Neural progenitor cell (in vitro differentiated cells): ENCODE measurements at places on chromosomes 3 and 15.
A peak's percentile ranks its signal among the peaks of the same experiment; 100 is the strongest.

GRCh38 chr15:59171067-59171397 lies 35.6 kb upstream of the LDHAL6B start:
- DNase-seq, result no peak

GRCh38 chr3:134126153-134126552 lies 96.4 kb upstream of the SLCO2A1 start:
- no peak for DNase-seq

DNA sequence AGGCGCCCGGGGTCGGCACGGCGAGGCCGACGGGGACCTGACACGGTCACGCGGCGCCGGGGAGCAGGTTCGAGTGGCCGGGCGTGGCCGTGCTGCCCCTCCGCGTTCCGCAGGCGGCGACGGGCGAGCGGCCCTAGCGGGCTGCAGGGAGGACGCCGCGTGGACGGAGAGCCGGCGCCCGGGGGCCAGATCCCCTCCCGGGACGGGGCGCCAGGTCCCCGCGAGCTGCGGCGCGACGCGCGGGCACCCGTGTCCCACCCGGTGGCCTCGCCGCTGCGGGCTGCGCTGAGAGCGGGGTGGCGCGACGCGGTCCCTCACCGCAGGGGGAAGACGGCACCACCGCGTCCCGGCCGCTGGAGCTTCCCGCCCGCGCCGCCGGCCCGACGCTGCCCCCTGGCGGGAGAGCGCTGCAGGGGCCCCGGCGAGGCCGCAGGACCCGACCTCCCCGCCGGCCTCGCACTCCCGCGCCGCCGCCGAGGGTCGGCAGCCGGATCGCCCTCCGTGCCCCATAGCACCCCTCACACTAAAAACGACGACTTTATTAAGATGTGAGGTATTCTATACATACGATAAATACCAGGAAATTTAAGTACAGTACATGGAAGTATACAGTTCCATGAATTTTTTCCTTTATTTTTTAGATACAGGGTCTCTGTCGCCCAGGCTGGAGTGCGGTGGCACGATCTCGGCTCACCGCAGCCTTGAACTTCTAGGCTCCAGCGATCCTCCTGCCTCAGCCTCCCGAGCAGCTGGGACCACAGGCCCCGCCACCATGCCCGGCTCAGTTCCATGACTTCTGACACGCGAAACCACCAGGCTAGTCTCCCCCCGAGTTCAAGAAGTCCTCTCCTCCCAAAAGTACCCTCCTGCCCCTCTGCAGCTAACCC lies 1.3 kb upstream of the PIGZ start:
- peak; percentile 86 for DNase-seq

DNA sequence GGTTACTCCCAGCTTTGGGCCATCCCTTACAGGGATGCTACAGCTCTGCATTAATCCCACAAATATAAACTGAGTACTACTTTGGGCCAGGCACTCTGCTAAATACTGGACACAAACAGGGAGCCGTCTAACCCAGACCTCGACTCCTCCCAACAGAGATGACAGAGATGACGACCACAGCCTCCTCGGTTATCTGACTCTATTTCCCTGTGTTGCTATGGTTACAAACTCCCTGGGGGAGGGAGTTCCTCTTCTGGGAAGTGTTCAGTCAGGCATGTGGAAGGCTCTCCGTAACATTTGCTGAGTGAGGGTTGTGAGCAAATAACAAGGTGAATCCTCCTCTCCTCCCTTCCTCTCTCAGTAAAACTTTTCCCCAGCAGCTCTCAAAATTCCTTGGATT lies 6.7 kb upstream of the CMTM7 start:
- peak; percentile 68 for DNase-seq

DNA sequence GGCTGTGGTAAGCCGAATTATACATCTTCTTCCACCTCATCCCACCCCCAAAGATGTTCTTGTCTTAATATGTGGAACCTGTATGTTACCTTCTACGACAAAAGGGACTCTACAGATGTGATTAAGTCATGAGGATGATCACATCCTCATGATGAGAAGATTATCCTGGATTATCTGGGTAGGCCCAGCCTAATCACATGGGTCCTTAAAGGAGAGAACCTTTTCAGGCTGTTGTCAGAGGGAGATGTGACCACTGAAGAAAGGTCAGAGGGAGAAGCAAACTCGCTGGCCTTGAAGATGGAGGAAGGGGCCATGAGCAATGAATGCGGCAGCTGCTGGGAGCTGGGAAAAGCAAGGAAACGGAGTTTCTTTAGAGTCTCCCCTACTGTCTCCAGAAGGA lies 12.9 kb upstream of the SCG3 start:
- DNase-seq, result no peak

- DNase-seq, result peak; percentile 51
These were observed 184.2 kb upstream of the PDZRN3 start for GRCh38 chr3:73808862-73809509.

- no peak for DNase-seq
These were observed 197.5 kb downstream of the EPHB1 start for GRCh38 chr3:134992586-134992985.

GRCh38 chr3:127754411-127755304 lies 67.7 kb downstream of the MGLL start:
- DNase-seq, result no peak

- no peak for DNase-seq
These were observed 125.2 kb upstream of the PROK2 start for GRCh38 chr3:71910108-71910507.

GRCh38 chr3:4060064-4060463 lies 243.1 kb upstream of the SETMAR start:
- DNase-seq, result peak; percentile 43

DNA sequence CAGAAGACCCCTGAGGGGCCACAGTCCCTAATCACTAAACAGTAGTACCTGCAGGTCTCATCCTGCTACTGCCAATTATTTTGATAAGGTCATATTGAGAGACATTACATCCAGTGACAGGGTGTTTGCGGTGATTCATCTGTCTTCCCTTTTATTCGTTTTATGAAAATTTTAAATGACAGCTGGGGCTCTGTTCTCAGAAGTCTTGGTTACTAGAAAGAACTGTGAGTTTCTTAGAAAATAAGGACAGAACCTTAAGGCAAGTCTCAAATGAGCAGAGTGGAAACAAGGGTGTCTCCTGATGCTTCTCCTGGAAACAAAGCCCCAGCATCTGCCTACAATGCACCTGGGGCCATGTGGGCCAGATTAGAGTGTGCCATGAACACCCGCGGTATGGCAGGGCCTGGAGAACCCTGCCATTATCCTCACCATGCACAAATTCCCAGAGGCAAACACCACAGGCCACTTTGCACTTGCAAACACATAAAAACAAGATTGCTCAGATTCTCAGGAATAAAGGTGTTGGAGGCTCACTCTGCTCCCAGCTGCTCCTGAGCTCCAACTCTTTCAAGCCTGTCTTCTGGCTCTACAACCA lies 66.3 kb upstream of the IQSEC1 start:
- no peak for DNase-seq

DNA sequence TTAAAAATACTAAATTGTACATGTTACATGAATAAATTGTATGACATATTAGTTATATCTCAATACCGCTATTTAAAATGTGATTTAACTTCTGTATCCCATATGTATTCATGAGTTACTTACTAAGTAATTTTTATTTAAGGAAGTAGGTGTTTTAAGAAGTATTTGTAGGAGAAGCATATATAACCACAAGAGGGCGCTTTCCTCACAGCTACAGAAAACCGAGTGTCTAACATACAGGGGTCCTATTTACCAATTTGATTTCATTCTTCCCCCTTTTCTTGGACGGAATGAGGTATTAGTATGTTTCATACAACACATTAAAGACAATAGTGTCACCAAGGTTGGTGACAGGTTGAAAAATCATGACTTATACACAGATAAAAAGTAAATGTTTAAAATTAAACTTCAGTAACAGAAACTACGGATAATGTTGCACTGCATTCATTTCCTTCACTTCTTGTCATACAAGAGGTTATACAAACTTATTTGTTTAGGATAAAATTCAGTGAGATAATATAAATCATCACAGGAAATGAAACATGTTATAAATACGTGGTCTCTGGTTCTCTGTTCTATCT lies 253.6 kb downstream of the MAGI1 start:
- DNase-seq, result peak; percentile 72

- peak; percentile 24 for DNase-seq
These were observed 29.6 kb upstream of the ADAMTS7 start for GRCh38 chr15:78840661-78841375.

- DNase-seq, result peak; percentile 75
These were observed 7.7 kb downstream of the CCR5 start for GRCh38 chr3:46378426-46378942.

DNA sequence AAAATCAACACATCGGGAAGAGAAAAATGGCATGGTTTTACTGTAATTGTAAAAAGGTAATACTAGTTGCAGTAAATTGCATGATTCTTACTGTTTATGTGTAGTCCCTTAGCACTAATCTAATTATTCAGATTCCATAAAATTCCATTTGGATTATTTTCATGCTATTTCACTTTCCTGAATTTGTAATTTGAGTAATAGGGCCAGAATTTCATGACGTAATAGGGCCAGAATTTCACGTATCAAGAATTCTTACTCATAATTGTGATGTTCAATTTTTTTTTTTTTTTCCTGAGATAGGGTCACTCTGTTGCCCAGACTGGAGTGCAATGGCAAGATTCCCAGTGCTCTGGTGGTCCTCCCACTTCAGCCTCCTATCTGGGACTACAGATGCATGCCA lies 2.9 kb upstream of the U2SURP start:
- DNase-seq, result no peak

DNA sequence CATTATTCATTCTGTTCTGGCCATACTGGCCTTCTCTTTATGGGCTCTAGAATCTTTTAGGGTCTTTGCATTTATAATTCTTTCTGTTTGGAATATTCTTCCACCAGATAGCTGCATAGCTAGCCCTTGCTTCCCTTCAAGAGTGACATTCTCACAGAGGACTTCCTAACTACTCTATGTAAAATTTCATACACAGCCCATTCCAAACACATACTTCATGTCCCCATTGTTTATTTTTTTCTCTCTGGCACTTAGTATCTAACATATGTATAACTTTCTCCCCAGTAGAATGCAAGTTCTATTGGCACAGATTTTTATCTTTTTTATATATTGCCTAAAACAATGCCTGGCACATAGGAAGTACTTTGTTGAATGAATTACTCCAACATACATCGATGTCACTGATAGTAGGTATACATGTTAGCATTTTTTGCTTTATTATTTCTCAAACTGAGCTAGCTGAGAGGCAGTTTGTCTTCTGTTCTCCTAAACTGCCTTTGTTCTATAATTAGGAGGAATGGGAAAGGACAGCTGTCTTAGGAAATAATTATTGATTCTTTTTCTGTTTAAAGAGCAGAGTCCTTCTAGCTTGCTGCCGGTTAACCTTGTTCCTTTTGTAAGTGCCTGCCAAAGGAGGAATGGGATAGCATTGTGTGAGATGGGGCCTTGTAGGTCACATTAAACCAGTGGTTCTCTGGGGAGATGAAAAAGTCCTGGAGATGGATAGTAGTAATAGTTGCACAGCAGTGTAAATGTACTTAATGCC lies 7.9 kb downstream of the FAM162A start:
- DNase-seq, result no peak

GRCh38 chr3:183519891-183520290 lies 35.6 kb downstream of the KLHL6 start:
- no peak for DNase-seq

DNA sequence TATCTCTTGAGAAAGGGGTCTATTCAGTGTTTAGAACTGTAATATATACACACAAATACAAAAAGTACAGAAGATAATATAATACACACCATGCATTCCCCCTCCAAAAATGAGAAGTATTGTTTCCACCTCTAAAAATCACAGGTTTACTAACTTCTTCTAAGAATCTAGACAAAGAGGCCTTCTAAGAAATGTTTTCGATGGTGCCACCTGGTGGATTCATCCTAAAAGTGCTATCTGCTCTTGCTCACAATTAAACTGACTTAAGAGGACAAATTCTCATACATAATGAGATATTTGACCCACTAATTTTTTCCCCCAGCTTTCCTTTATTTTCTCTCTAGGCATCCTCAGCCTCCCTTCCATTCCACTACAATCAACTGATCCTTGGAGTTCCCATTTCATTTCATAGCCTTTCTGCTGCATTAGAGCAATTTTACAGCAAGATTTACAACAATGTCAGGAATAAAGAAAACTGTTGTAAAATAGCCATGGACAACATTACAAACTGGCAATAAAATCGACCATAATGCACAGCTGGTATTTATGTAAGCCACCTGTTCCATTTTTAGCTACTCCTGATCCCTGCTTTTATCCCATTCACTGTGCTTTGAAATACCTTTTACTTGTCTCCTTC lies 124.6 kb downstream of the ARRDC4 start:
- DNase-seq, result peak; percentile 70

- no peak for DNase-seq
These were observed 18.8 kb downstream of the HEMK1 start for GRCh38 chr3:50587806-50588758.

DNA sequence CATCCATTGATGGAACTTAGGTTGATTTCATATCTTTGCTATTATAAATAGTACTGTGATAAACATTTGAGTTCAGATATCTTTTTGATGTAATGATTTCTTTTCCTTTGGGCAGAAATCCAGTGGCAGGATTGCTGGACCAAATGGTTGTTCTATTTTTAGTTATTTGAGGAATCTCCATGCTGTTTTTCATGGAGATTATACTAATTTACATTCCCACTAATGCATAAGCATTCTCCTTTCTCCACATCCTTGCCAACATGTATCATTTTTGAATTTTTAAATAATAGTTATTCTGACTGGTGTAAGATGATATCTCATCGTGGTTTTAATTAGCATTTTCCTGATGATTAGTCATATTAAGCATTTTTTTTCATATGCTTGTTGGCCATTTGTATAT lies 144.0 kb upstream of the SUCLG2 start:
- DNase-seq, result no peak

DNA sequence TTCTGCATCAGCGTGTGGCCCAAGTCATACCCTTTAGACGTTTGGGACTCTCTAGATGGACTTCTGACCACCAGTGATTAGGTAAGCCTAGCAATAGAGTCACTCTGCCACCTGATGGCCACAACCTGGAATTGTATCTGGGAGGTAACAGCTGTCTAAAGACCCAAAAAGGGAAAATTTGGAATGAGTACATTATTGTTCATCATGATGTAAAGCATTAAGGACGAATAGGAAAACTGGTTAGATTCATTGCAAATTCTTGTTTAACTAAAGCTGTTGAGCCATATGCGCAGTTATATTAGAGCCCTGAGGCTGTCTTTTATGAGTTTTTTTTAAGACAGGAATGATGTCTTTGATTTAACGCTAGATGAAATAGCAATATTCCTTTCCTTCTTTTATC lies 63.6 kb downstream of the FAM81A start:
- peak; percentile 78 for DNase-seq

- no peak for DNase-seq
These were observed 75.9 kb downstream of the CGNL1 start for GRCh38 chr15:57452090-57452754.
